ENCODE measurements at places on chromosomes 12 and 14. TPM values are rescaled to one million over a fixed set of nuclear protein-coding genes. Genes with fewer than 3 reads are reported as not detected.

- no peaks in the 10 kb centered on the region for H3K4me1 ChIP-seq
- H3K4me3 ChIP-seq, result no peak overlapping the region
- H3K27me3 ChIP-seq, result no peaks in the 10 kb centered on the region
- no peak overlapping the region for H3K27ac ChIP-seq
- no peaks in the 10 kb centered on the region for H3K36me3 ChIP-seq
These were observed 401.7 kb downstream of the TRHDE start for GRCh38 chr12:72673853-72674252.

- no peak for DNase-seq
- H3K4me1 ChIP-seq, result peaks cover 7% of the 10 kb centered on the region
- H3K36me3 ChIP-seq, result no peaks in the 10 kb centered on the region
- no peak overlapping the region for H3K27ac ChIP-seq
These were observed 35.7 kb downstream of the STK38L start for GRCh38 chr12:27279826-27280225.

GRCh38 chr12:104521731-104522130 is 65.0 kb downstream of the CHST11 start:
- H3K36me3 ChIP-seq, result no peaks in the 10 kb centered on the region
- H3K4me1 ChIP-seq, result peaks cover 11% of the 10 kb centered on the region
- DNase-seq, result no peak
- H3K4me3 ChIP-seq, result no peak overlapping the region
- H3K27ac ChIP-seq, result no peak overlapping the region

NKX2-1 gene
- total RNA-seq, result not detected

TSPAN19 gene
- total RNA-seq, result not detected

LGR5 gene
- 0.09 TPM for total RNA-seq

All from H9 (cell line).